ENCODE measurements at places on chromosomes 4 and X. TPM values are rescaled to one million over a fixed set of nuclear protein-coding genes. Genes with fewer than 3 reads are reported as not detected.

Gene RPA4
- not detected for total RNA-seq

DNA sequence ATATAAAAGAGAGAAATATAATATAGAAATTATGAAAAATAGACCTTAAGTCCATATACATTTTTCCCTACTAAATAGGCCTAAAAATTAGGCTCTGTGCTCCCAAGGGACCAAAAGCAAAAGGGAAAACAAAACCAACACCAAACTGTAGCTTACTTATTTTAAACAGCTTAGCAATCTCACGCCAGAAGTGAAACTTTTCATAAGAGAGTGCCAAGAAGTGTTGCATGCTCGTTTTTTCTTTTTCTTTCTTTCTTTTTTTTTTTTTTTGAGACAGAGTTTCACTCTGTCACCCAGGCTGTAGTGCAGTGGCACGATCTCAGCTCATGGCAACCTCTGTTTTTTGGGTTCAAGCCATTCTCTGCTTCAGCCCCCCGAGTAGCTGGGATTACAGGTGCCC lies 250.4 kb downstream of the TMA16 start:
- DNase-seq = no peak

- peak; percentile 26 for DNase-seq
Observed at GRCh38 chrX:15815779-15816437, 25.6 kb downstream of the ZRSR2 start.

- no peak for DNase-seq
Observed at GRCh38 chr4:116328261-116328860, 757.0 kb downstream of the TRAM1L1 start.

GRCh38 chr4:127012549-127012948 lies 620.2 kb upstream of the INTU start:
- no peak for DNase-seq

Gene SPATA4
- total RNA-seq = not detected

Gene NRK
- not detected for total RNA-seq

Gene IL1RAPL1
- not detected for total RNA-seq

DNA sequence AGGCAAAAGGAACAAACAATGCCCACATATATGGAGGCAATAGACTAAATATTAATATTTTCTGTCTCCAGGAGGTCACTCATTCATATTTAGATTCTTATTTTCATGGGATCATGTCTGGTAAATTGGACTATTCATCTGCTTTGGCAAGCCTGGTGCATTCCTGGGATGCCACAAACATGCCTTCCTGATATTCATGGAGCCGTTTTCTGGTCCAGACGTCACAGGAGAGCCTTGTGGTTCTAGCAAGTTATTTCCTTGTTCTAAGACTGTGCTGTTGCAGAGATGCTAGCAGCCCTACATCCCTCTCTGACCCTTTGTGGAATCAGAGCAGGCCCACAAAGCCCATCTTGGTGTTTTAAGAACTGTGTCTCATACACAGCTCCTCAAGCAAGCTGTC lies 16.1 kb upstream of the EXOSC9 start:
- DNase-seq = no peak

DNA sequence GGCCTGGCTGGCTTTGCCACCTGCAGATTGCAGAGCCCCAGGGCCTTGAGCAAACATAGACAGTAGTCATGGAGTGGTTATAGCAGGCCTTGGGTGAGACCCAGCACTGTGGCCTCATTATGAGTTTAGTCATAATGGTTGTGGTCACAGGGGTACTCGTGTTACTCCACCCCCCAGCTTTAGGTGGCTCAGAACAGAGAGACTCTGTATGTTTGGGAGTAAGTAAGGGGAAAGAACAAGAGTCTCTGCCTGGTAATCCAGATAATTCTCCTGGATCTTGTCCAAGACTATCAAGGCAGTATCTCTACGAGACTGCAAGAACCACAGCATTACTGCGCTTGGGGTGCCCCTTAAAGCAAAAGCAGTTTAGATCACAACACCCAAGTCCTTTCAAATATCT lies 62.3 kb upstream of the SCRG1 start:
- DNase-seq = no peak

DNA sequence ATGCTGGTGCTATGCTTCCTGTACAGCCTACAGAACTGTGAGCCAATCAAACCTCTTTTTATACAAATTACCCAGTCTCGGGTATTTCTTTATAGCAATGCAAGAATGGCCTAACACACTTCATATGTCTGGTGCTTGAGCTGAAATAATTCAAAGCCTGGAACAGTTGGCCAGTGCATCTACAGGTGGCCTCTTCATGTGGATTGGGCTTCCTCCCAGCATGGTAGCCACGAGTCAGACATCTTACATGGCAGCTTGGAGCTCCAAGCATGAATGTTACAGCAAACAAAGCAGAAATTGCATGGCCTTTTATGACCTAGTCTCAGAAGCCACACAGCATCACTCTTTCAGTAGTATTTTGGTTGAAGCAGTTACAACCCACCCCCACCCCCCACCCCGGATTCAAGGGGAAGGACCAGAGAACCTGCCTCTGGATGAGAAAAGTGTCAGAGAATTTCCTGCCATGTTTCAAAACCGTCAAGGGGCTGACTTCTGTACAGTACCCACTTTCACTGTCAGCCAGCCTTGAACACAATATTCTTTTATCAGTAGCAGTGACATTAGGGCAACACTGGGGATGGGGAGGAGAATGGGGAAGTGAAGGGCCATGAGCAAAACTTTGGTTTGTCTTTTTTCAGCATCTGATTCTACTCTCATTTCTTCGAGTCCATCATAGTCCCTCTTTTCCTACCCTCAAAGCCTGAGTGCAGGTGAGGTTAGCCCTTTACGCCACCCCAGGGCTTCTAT lies 368.7 kb downstream of the BCOR start:
- no peak for DNase-seq

GRCh38 chr4:149531861-149532260 lies 283.8 kb downstream of the IQCM start:
- no peak for DNase-seq

Gene GABRG1
- not detected for total RNA-seq

DNA sequence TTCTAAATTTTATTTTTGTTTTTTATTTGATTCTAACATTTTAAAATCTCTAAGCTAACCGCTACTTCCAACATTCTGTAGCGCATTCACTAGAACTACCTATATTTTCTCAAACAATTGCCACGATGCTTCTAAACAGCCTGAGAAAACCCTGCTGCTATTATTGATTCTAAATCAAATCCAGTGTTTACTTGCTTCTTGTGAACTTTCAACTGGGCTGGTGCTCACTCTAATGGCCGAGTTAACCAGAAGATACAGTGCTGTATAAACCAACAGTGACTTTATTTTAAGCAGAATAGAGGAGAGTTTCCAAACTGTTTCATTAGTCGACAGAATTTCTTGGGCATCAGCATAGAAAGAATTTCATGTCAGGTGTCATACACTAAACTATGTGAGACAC lies 110.3 kb downstream of the DLG3 start:
- no peak for DNase-seq

Gene BMP15
- total RNA-seq = not detected

DNA sequence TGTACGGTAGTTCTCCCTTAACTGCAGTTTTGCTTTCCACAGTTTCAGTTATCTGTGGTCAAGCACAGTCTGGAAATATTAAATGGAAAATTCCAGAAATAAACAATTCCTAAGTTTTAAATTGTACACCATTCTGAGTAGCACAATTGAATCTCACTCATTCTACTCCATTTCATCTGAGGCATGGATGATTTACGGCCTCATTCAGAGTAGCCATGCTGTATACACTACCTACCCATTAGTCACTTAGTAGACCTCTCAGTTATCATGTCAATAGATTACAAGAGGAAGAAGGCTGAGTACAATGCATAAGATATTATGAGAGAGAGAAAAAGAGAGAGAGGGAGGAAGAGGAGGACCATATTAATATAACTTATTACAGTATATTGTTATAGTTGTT lies 77.5 kb downstream of the ENOX2 start:
- no peak for DNase-seq

Gene PABPC1L2B
- not detected for total RNA-seq

DNA sequence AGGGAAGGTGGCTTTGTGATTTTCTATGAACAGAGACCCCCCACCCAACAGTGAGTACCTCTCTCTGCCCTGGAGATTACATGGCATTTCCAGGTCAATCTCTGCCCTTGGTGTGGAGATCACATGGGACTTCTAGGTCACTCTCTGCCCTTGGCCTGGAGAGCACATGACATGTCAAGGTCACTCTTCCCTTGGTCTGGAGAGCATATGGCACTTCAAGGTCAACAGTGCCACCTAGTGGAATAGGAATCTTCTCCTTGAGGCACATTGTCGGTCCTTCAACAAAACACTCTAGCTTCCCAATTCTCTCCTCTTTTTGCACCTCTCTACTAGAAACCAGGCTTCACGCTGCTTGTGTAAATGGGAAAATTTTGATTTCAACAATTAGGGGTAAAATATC lies 66.2 kb upstream of the TACR3 start:
- no peak for DNase-seq

GRCh38 chr4:139560406-139561104 lies 4.5 kb upstream of the SETD7 start:
- DNase-seq = no peak

DNA sequence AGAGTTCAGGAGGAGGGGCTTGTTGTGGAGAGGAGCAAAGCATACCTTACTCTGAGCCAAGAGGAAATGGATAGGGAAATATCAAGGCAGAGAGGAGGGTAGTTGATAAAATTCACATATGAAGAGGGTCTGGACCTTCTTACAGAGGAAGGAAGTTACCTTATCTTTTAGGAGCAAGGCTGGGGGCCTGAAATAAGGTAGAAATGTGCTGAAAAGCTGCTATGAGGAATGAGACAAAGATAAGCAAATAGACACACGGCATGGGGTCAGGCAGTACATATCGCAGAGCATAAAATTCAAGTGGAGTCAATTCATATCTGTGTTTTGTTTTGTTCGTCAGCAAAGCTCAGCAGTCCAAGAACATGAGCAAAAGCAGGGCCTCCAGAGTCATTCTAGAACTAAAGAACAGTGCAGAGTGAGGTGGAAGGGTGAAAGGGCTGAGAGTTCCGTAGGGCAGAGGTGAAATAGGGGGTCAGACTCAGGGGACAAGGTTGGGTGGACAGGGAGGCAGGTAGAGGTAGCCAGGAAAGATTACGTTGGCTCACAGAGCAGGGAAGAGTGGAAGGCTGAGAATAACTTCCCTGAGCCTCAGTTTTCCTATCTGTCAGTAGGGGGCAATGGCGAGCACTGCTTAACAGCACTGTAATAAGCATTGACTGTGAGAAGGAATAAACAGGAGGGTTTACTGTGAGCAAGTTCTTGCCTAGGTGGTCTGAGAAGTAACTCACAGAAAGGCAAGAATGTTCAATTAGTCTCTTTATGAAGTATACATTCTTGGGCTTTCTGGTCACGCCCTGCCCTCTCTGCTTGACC lies 9.2 kb downstream of the VSIG4 start:
- DNase-seq = no peak

Gene LONRF3
- total RNA-seq = 5.1 TPM

GRCh38 chr4:100369871-100370270 lies 148.0 kb downstream of the EMCN start:
- no peak for DNase-seq

Gene NDP
- total RNA-seq = not detected

Gene SH3TC1
- total RNA-seq = 8.8 TPM

Gene TMEM47
- not detected for total RNA-seq

GRCh38 chr4:37970702-37971101 lies 10.5 kb downstream of the PTTG2 start:
- peak; percentile 43 for DNase-seq

DNA sequence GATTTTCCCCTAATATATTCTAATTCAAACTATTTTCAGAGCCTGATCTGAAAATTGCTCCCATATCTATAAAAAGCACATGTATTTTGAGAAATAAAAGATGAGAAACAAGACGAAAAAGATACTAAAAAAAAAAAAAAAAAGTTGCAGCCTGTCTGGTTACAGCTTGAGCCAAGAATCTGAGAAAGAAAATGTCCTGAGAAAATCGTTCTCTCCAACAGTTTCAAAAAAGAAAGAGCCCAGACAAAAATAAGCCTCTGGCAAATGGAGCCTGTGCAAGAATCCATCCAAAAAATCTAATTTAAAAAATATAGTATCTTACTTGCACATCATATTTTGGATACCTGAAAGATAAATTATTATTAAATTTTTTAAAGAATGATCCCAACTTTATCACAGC lies 163.0 kb upstream of the TBL1X start:
- no peak for DNase-seq

GRCh38 chr4:102860611-102861324 lies 8.0 kb upstream of the CISD2 start:
- DNase-seq = no peak

Gene NUDT11
- total RNA-seq = 3.2 TPM

DNA sequence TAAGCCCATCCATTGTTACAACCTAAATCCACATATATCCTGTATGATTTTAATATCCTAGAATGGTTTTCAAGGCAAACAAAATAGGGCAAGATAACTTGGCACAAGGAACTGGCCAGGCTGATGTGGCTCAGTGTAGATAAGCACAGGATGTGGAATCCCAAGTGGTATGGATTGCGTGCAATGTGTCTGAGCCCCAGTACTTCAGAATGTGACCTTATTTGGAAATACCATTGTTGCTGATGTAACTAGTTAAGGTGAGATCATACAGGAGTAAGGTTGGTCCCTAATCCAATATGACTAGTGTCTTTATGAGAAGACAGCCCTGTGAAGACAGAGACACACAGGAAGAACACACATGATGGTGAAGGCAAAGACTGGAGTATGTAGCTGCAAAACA lies 72.4 kb downstream of the IL21 start:
- no peak for DNase-seq

Gene CLIC2
- 0.18 TPM for total RNA-seq

DNA sequence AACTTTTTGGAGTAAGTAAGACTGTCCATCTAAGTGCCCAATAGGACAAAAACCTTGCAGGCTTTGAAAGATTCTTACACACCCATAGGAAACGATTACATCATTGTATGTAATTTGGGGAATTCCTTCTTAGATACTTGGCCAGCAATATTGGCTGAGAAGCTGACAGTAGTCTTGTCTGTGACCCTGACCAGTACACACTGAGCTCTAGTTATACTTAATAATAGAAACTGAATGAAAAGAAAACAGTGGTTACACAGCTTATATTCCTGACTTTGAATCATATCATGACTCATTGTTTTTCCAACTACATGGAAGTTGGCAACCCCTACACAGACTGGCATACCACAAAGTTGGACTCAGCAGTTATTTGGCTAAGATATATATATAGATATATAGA lies 7.1 kb upstream of the TLR2 start:
- no peak for DNase-seq

GRCh38 chr4:95889662-95890061 lies 49.8 kb downstream of the PDHA2 start:
- no peak for DNase-seq

GRCh38 chr4:4854649-4855295 lies 4.7 kb upstream of the MSX1 start:
- DNase-seq = no peak

Gene MMRN1
- total RNA-seq = not detected

- no peak for DNase-seq
Observed at GRCh38 chr4:78784236-78784865, 8.2 kb downstream of the BMP2K start.

Data from activated naive CD8-positive, alpha-beta T cell treated with anti-CD3 and anti-CD28 coated beads for 36 hours (primary cell).